Activated T-cell treated with anti-CD3 and anti-CD28 coated beads, Interleukin-2, amount 50 U/mL, for 72 hours (primary cell): ENCODE measurements at places on chromosomes 2 and 18. TPM values are rescaled to one million over a fixed set of nuclear protein-coding genes. Genes with fewer than 3 reads are reported as not detected.
A peak's percentile ranks its signal among the peaks of the same experiment; 100 is the strongest.

The SOWAHC gene
- 0.99 TPM for total RNA-seq

DNA sequence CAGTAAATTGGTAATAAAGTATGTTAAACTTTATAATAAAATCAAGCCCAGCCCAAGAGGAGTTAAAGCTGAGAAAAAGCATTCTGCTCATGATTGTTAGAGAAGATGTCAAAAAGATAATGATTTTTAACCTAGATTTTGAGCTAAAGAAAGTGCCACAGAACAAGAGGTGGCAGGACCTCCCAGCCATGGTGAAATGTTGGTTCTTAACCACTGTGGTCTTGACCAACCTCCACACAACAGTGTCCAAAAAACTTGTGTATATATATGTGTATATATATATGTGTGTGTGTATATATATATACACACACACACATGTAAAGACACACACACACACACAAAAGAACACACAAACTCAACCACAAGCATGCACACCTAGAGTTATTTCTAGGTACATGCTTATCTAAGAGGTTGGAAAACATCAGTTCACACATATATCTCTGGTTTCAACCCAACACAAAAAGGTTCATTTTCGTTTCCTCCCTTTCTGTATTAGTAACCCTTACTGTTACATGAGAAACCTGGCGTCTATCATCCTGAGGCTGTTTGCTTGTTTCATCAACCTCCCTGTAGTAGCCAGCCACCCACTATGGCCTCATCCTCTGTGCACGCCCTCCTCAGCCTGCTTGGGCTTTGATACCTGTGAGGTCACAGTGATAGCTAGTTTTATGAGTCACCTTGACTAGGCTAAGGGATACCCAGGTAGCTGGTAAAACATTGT, 631.8 kb upstream of the ID2 start:
- peak; percentile 85 for DNase-seq

The NDUFV2 gene
- total RNA-seq, result 394 TPM

The ITGA6 gene
- 8.6 TPM for total RNA-seq

DNA sequence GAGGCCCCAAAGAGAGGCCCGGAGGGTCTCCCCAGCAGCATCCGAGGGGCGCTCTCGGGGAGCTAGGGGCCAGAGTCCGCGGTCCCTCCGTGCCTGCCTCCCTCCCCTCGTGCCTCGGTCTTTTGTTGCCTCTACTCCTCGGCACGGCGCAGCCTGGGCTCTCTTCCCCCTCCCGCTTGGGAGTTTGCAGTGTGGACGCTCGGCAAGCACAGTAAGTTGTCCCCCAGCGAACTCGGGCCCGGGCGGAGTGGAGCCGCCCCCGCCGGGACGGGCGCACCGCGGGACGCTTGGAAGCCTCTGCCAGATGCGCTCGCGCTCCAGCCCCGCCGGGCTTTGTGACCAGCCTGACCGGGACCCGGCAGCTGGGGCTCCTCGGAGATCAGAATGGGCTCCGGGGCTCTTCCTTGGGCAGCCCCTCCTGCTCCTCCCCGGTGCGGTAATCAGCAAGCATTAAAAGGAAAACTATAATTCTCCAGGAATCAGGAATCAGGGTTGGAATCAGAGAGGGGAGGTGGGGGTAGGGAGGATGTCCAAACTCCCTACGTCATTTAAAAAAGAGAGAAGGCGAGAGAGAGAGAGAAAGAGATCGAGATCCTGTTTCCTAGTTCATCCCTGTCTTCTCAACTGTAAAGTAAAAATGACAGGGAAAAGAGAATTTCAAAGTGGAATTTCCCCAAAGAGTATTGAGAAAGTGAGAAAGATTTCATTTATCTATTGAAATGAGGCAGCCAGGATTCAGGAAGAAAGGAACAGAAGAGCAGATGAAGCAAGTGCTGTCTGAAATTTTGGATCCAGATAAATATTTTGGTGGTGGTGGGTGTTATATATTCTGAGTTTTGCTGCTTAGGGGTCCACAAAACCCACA, 786 bp upstream of the TMEM200C start:
- no peak for DNase-seq

The FIGN gene
- total RNA-seq, result not detected

- DNase-seq, result no peak
Measured at GRCh38 chr2:162636206-162636728, 202.3 kb downstream of the KCNH7 start.

The CPO gene
- 0.21 TPM for total RNA-seq

The PAX3 gene
- not detected for total RNA-seq

GRCh38 chr2:10190737-10191532, 68.4 kb downstream of the RRM2 start:
- DNase-seq, result no peak

The PDE1A gene
- total RNA-seq, result not detected

The OSBPL6 gene
- 5.5 TPM for total RNA-seq

DNA sequence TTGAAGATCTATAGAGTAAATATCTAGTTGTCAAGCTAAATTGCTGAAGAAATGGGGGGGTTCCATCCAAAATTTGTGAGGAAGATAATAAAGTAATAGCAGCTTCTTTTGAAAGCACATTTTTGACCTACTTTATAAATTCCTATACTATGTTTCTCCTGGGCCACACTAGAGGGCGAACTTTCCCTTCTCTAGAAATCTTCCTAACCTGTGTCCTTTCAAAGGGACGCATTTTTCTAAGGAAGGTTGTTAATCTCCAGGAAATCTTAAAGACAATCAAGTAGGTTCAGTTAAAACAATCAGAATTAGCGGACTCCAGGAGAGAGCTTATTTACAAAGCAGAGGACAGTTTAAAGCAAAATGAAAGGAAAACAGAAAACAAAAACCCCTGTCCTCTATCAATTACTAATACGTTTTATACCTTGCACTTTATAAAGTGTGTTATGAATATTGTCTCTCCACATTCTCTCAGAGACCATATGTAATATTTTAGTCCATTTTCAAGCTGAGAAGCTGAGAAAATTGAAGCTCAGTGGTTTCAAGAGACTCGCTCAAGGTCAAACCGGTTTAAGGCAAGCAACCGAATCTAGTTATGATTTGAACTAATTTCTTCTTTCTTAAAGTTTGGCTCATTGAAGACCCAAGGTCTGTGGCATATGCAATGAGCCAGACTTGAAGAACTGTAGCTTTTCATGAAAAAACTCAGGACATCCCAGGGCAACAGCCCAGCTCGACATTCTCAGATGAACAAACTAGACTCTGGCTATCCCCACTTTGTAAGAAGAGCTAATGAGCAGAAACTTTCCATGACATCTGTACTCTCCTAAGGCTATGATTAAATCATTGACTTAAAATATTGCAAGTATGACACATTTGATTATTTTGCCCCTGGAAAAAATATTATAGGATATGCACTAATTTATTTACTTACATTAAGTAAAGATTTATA, 273.6 kb downstream of the PAX3 start:
- DNase-seq, result no peak

GRCh38 chr2:122218596-122218995, 463.1 kb downstream of the TSN start:
- no peak for DNase-seq

DNA sequence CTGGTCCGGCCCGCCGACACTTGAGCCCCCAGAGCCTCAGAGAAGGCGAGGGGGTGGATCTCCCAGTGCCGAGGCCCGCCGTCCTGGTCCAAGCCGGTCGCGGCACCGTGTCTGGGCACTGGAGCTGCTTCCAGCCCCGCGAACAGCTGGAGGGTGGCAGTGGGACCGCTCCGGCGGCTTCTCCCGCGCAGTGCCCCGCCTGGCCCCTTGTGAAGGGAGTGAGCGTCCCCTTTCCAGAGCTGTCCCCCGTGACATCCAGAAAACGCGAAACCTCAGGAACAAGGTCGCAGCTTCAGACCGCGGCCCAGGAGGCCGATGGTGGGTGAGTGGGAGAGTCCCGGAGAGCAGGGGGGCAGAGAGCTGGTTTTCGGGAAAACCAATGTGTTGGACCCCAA, 579 bp upstream of the EMX1 start:
- no peak for DNase-seq

GRCh38 chr2:198662905-198663304, 794.8 kb downstream of the SATB2 start:
- DNase-seq, result no peak

The ADAM23 gene
- 3.0 TPM for total RNA-seq
